ENCODE measurements at places on chromosomes 16 and 17.
A peak's percentile ranks its signal among the peaks of the same experiment; 100 is the strongest.

DNA sequence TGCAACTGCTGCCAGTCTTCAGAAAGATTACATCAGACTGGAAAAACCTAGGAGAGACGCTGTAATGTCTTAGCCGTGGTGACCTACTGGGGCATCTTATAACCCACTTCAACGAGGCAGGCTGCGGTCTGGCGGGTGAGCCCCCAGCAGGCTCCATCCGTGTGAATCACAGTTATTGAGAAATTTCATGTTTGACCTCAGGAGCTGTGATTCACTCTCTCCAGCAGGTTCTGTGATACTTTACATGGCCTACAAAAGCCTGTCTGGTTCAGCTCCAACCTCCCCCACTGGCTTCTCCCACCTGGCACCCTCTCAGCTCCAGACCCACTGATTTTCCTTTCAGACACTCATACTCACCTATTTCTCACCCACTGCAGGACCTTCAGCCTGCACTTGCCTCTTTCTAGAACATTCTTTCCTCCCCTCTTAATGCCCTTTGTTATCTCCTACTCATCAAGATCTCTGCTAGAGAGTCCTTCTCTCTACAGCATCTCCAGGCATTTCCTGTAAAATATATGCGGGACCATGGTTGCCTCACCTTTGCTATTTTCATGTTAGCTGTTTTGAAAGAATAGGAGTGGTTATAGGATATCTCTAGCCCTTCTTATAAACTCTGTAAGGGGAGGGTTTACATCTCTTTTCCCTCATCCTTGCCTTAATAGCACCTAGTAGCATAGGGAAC is 227.9 kb downstream of the MAF start:
- DNase-seq: no peak

GRCh38 chr16:847151-847550 is 46.6 kb upstream of the GNG13 start:
- no peak for DNase-seq

DNA sequence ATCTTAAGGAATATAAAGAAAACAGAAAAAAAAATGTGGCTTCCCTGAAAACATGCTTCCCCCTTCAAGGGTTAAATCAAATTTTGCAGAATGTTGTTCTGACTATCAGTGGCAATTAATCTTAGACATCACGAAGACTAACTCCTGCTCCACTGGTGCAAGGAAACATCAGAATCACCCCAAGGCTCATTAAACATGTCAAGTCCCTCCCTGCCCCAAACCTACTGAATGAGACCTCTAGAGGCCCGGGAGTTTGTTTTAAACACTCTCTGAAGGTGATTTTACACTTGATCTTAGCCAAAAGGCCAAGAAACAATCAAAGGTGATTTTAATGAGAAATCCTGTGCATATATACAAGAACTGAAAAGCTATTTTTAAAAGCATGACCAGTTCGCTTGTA is 18.3 kb downstream of the PSME3IP1 start:
- DNase-seq: no peak

- DNase-seq: no peak
Measured at GRCh38 chr17:79948945-79949655, 86.6 kb downstream of the TBC1D16 start.

GRCh38 chr16:82011199-82011641 is at the start of gene SDR42E1:
TSS of gene SDR42E1 (minus strand) at chr16:82011470. CDS start at chr16:82000858, 10,612 bp downstream.
- peak; percentile 10 for DNase-seq

DNA sequence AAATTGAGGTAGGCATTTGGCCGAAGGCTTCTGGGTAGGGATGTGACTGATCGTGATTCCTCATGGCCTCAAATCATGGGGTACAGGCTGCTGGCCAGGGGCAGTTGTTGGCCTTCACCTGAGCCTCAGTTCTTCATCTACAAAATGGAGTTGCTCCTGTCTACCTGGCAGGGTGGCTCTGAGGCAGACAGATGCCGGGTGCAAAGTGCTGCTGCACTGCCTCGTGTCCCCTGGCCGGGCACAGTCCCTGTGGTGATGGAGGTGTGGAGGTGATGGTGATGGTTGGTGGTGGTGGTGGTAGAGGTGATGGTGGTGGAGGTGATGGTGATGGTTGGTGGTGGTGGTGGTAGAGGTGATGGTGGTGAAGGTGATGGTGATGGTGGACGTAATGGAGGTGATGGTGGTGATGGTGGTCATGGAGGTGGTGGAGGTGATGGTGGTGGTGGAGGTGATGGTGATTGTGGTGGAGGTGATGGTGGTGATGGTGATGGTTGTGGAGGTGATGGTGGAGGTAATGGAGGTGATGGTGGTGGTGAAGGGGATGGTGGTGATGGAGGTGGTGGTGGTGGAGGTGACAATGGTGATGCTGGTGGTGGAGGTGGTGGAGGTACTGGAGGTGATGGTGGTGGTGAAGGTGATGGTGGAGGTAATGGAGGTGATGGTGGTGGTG is 52.6 kb downstream of the RNF213 start:
- DNase-seq: no peak

GRCh38 chr17:75850928-75851692 is 4.0 kb downstream of the WBP2 start:
- no peak for DNase-seq

- DNase-seq: no peak
Measured at GRCh38 chr17:17985555-17985954, 12.9 kb downstream of the DRC3 start.

DNA sequence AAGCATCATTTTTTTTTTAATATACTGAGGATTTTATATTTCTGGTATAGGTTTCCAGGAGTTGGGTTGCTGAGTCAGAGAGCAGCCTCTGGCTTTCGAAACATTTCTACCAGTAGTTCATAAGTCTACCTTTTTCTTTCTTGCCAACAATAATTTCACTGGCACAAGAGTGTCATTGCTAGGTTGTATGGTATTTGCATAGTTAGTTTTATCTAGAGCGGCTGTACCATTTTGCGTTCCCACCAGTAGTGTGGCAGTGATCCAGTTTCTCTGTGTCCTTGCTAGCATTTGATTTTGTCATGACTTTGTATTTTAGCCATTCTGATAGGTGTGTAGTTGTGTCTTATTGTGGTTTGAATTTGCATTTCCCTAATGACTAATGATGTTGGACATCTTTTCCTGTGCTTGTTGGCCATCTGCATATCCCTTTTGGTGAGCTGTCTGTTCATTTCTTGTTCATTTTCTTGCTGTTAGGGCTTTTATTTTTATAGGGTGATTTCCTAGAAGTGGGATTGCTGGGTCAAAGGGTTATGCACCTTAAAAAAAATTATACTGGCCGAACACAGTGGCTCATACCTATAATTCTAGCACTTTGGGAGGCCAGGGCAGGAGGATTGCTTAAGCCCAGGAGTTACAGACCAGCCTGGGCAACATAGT is 39.9 kb downstream of the SNX29 start:
- no peak for DNase-seq

- DNase-seq: no peak
Measured at GRCh38 chr16:79155471-79155870, 445.1 kb downstream of the MAF start.

DNA sequence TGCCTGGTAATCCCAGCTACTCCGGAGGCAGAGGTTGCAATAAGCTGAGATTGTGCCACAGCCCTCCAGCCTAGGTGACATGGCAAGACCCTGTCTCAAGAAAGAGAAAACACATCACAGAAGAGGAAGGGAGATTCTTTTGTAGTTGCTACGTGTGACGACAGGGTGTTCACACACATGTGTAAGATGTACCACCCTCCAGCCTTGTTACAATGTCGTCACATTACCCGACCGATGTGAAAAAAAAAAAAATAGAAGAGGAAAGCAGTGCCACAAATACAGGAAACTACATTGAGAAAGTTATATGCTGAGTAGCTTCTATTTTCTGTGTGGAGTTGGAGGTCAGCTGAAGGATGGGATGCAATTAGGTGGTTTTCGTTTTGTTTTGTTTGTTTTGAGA is 56.0 kb downstream of the CLUH start:
- no peak for DNase-seq

DNA sequence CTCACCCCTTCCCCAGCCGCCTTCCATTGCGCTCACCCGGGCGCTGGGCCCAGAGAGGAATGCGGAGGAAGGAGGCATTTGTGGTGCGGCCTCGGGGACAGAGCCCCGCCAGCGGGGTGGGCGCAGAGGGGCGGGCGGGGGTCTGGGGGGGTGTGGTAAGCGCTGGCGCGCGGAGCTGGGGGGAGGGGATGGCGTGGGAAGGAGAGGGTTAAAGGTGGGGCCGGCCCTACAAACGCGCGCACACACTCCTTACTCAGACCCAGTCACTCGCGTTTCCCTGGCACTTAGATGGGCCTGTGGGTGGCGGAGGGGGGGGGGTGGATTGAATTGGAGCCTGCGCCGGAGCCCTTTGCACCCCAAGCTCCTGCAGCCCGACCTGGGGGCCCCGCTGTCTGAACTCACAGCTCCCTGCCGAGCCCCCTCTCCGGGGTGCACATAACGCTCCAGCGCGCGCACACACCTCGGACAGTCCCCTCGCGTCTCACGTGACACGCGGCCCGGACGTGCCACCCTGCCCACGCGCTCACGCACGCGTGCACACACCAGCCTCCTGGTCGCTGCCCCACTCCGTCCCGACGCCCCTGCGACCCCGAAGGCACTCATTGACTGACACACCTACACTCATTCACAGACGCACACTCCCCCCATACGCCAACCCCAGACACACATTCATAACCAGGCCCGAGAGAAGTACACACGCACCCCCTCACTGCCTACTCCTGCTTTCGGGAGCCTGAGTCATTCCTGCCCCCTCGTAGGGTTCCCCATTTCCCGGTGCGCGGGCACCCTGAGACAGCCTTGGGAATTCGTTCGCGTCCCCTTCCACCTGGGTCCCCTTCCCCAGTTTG is 844 bp downstream of the TBKBP1 start:
- no peak for DNase-seq

DNA sequence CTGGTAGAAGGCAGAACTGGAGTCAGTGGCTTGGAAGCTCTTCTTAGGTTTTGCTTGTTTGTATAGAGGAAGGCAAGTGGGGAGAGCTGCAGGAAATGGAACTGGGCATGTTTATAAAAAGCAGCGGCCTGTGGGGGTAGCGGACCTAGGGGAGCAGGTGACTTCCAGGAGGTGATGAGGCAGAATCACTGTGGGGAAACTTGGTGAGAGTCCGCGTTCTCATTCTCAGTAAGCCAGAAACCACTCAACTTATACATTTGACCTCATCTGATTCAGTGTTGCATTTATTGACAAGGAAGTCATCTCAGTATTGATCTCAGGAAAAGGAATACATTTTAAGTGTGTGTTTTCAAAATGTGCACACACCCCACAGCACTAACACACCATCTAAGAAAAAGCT is 299.8 kb downstream of the CNTNAP4 start:
- no peak for DNase-seq

GRCh38 chr16:68370581-68371275 is 59.9 kb downstream of the PRMT7 start:
- no peak for DNase-seq

DNA sequence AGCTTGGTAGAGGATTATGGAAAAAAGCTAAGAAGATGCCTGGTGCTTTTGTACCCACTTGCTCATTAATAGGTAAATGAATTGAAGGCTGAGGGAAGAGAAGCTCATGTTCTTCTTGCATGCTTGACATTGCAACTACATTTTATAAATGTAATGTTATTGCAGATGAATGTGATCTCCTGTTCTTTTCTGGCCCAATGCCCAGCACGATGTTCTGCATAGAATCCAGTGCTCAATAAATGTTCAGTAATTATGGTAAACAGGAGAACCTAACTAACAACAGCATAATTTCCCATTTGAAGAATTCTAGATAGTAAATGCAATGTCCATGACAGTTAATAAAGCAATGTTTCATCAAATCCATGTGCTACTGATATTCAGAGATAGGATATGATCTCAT is 638.2 kb upstream of the SOX9 start:
- no peak for DNase-seq

GRCh38 chr17:53794875-53795274 is 27.9 kb upstream of the KIF2B start:
- DNase-seq: no peak

- DNase-seq: no peak
Measured at GRCh38 chr17:15268461-15268860, 3.3 kb upstream of the PMP22 start.

DNA sequence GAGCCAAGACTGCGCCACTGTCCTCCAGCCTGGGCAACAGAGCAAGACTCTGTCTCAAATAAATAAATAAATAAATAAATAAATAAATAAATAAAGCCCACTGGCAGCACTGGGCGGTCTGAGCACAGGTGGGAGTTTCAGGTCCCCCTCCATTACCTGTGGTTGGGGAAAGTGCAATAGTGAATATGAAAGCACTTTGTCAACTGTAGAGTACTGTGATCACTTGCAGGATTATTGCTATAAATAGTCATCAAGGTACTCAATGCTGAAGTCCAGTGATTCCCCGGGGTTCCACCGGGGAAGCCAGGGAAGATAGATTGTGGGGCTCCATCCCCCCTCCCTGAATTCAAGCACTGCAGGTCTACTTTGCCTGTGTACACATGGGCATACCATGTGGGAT is 42.7 kb upstream of the CPNE2 start:
- no peak for DNase-seq

DNA sequence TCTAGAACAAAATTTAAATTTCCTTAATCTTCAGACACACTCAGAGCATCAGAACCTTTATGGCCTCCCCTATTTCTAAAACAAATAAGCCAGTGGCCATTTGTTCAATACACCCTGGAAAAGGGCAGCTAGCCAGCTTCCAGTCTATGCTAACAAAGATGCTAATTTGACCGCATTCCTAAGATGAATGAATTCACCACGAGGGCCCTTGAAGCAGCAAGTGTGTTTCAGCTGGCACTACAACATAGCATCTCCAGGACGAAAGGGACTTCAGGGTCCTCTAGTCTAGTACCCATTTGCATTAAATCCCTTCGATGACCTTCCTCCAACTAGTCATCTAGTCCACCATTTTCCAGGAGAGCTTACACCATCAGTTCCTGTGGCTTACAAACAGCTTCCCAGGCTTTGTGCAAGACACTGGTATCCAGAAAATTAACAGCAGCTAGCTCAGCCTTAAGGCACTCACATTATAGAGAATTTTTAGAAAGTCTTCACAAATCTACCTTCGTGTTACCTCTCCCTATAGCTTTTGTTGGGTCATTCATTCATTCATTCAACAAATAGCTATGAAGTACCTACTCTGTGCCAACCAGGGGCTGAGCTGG is 10.9 kb downstream of the KRT37 start:
- DNase-seq: no peak
